D721Med (cell line): ENCODE measurements at places on chromosomes 6 and 20.

DNA sequence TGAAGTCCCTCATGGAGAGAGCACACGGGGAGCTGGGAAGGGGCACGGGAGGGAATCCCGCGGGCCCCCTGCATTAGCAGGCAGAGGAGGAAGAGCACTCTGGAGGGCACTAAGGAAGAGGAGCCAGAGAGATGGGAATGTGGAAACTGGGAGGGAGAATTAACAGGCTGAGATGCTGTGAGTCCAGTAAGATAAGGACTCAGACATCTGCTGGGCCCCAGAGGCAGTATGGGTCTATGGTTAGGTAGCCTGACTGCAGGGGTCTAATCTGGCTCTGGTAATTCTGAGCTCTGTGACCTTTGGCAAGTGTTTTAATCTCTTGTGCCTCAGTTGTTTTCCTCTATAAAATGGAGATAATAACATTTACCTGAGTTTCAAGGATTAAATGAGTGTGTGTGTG is 15.7 kb upstream of the SRSF3 start:
- DNase-seq: no peak

DNA sequence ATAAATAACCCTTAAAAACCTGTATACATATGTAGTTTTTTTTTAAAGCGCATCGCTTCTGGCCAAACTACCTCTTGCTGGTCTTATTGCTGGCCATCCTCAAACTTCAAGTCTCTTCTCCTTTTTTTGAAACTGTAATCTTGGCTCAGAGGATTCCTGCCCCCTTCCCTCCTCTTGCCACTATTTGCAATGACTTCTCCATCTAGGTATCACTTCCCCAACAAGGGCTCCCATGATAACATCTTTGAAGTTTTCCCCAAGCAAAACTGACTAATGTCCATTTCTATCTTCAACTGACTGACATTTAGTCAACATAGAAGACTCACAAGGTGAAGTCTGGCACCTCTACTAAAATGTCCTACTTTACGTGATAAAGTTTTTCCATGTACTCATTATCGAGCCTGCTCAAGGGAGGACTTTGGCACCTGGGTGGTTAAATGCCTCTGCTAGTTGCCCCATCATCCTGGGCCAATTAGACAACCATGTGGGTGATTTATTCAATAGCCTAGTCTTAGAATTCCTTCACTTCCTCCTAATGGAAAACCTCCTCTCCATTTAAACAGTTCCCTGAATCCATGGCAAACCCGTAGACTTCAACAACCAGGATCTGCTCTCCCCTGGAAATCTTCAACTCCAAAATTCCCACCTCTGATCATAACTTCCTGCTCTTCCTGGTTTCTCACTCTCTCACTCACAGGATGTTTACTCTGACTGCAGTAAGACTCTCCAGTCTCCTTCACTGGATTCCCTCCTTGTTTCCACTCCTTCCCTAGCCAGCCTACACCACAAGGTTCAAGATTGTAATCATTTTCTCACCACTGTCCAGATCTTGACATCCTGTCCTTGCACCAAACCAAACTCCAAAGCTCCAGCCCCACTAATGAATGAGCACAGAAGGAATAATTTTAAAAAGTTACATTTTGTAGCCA is 9.4 kb upstream of the PLAGL1 start:
- DNase-seq: no peak

GRCh38 chr20:4052139-4052480 is 36.8 kb upstream of the RNF24 start:
- DNase-seq: no peak

DNA sequence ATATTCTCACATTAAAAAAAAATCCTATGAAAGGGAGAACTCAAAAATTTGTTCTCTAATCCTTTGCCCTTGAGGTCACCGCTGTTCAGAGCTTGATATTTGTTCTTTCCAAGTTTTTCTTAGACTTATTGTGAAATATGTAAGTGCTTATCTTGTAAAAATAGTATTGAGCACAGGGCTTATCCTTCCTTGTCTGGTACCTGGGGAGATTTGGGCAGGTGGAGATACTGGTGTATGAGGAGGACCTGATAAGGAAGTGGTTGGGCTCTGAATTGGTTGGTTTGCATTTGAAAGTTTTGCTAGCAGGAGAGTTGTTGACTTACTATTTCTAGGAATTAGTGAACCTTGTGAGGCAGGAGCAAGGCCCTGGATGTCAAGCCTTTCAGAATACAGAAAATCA is 28.9 kb upstream of the ANKEF1 start:
- no peak for DNase-seq

GRCh38 chr20:41192575-41192974 is 55.2 kb downstream of the PLCG1 start:
- DNase-seq: no peak

DNA sequence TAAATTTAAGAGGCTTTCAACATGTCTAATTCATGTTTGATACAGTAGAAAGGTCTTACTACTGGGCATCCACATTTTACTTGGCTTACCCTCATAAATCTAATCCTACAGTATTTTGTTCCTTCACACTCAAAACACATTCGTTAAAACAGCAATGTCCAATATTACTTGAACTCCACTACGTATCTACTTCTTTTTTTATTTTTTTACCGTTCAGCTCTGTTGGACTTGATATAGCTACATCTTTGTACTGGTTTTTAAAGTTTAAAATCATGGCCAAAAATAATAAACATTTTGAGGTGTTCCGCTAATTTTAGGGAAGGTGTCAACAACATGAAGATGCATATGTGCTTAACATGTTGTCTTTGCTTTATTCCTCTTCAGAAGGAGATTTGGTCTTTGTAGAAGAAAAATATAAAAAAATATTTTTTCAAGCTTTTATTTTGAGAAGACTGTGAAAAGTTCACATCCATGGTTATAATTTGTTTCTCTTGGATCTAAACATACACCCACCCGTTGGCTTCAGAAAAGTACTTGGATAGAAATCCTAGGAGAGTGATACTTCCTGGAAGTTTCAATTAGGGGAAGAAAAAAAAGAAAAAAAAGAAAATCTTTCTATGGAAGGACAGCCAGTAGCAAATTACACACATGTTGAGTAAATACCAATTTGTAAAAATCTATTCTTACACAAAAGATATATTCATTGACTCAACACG is 71.5 kb downstream of the EPB41L2 start:
- DNase-seq: no peak

DNA sequence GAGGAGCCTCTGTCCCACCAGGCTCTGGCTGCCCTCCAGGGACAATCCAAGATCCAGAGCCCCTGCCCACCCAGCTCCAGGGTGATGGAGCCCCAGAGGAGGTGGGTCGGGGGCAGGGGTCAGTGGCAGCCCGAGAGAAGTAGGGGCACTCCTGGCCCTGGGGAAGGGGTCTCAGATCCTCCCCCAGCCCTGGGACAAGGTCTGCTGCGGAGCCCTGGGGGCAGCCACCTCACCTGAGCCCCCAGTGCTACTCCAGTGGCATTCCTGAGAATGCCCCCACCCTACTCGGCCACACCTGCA is 2.7 kb upstream of the LAMA5 start:
- DNase-seq: no peak

DNA sequence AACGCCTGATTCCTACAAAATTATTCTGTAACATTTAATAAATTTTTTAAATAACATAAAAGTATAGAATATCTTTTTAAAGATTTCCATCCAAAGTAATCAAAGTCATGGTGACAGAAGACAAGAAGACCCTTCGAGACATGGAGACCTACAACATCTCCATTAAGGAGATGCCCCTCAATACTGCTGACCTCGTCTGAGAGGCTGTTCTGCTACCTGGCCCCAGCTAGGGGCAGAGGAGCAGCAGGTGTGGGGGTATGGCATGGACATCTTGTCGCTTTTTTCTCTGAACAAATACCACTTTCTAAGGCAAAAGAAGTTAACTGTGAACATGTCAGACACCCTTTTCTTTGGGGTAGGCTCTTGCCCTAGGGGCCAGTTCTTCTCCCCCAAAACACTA is 44.1 kb downstream of the BLOC1S5 start:
- DNase-seq: no peak

GRCh38 chr6:105759015-105759414 is 327.1 kb upstream of the PRDM1 start:
- DNase-seq: no peak

GRCh38 chr6:50887112-50887511 is 68.4 kb downstream of the TFAP2B start:
- DNase-seq: no peak

DNA sequence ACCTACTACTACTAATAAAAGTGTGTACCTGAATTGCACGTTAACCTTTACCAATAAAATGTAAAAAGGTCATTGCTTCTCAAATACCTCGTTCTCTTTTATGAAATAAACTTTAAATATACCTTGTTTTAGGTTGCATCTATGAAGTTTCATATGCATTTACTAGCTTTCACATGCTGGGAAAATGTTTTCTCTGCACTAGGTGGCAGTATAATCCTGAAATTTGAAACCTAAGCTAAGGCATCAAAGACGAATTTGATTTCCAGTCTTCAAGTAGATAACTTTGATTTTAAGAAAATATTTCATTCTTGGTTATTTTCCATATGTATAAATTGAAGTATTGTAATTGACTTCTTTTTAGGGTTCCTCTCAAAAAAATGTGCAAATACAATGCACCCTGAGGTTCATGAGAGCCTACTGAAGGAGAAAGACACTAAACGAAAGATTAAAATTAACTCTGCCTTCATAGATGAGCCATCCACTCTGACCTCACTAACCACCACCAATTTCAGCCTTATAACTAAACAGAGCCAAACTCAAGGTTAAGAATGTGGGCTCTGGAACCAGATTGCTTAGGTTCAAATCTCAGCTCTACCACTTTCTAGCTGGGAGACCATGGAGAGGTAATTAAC is 7.3 kb upstream of the COL9A1 start:
- DNase-seq: no peak

DNA sequence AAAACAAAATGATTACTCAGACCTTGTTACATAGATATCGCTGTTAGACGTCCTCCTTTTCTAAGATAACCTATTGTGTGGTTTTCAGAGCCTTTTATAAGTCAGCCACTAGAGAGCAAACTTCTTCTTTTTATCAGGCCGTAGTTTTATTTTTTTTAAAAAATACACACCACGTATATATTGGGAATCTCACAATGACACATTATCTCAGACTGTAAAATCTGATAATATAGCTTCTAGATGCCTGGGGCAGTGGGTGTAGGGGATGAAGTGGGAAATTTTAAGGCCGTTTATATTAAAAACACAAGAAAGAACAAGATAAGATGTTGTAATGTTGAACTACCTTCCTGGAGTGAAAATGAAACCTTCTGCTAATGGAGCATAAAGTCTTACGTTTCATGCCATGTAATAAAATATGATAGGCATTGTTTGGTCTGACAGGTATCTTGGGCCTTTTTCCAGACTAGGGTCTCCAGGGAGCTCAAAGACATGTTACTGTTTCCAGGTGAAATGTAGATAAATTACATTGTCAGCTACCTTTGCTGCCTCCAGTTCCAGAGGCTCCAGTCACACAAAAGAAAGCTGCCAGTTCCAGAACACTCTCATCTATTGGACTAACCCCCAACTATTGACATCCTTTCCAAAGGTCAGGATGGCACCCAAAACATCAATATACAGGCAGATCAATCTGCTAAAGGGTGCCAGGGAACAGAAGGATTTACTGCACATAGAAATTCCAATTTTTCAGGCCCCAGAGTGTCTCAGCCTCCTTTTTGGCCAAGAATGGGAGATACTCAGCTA is 130.2 kb upstream of the AKIRIN2 start:
- no peak for DNase-seq

DNA sequence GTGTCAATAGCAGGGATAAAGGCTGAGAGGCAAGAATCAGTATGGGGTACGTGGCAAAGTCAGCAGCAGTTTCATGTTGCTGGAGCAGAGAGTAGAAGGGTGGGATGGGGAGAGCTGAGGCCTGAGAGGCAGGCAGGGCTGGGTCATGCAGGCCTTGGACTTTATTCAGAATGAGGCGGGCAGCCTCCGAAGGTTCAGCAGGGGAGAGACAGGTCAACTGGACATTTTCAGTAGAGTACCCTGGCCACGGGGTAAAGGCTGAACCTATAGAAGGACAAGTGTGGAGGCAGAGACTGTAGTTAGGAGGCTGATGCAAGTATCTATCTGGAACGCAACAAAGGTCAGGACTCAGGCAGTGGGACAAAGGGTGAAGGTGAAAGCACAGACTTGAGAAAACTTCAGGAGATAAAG is 13.7 kb downstream of the NOTCH4 start:
- DNase-seq: no peak

DNA sequence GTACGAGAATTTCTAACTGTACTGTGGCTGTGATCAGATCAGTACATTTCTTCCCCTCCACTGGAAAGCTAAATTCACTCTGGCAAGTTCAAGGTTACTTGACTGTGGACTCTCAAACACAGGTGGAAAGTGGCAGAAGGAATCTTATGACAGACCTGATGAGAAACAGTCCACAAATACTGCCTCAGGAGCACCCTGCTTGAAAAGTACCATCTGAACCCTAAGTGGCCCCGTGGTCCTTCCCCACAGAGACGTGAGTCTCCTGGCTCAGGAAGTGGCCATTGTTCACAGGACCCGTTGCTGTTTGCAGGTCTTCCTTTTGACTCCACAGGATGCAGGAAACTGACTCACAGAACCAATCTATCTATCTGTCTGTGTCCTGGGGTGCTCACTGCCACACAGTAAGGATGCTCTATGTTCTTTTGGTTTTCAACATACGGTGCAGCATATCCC is 47.5 kb upstream of the NHSL1 start:
- no peak for DNase-seq

DNA sequence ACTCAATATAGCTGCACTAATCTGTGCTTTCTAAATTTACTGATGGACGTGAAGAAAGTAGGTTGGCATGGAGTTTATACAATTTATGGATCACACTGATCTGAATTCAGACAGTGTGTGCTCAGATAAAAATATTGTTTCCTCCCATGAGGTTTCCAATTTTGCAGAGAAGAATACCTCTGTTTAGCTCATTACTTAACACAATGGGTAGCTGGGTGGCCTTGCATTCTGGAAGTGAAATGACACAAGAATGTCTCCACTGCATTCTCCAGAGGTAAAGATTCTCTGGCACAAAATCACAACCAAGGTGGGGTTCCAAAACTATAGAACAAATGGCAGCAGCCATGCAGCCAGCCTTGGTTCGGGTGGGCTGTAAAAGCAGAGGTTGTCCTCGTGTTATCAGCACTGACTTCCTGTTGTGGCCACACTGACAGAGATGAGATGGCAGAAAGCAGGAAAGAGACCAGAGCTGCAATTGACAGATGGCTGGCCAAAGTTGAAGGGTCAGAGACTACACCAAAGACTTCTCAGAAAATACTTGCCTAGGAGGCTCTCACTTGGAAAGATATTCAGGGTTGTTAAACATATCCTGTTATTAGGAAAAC is 50.2 kb downstream of the HDAC2 start:
- DNase-seq: no peak

- no peak for DNase-seq
These were observed 641.7 kb upstream of the GJE1 start for GRCh38 chr6:141490982-141491381.

GRCh38 chr20:53517146-53517545 is 76.5 kb downstream of the ZNF217 start:
- no peak for DNase-seq

DNA sequence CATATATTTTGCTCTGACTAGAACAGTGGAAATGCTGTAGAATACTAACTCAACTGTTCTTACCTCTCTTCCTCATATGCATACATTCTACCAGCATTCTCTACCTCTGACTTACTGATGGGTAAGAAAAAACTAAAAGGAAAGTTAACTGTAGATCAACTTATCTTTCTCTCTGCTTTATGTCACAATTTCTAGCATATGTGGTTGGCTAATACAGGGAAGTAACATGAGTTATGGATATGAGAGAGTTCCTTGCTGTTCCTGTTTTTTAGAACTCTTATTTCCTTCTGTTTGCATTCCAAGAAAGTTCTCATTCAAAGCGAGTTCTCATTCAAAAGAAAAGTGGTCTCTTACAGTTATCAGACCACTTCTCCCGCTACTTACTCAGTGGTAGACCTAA is 226.8 kb upstream of the SGK1 start:
- no peak for DNase-seq
